ENCODE measurements at places on chromosomes 11 and 22.

DNA sequence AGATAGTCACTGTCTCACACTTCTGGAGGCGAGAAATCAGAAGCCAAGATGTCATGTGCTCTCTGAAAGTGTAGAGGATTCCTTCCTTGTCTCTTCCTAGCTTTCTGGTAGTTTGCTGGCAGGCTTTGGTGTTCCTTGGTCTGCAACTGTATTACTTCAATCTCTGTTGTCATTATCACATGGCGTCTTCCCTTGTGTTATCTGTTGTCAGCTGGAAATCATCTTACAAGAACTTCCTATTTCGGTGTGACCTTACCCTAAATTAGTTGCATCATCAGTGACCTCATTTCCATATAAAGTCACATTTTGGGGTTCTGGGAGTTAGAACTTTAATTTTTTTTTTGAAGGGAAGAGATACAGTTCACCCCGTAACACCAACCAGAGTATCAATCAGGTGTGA, 3.3 kb upstream of the LIN7C start:
- no peak for DNase-seq

GRCh38 chr22:35510951-35511350, 29.7 kb upstream of the RASD2 start:
- DNase-seq = no peak

DNA sequence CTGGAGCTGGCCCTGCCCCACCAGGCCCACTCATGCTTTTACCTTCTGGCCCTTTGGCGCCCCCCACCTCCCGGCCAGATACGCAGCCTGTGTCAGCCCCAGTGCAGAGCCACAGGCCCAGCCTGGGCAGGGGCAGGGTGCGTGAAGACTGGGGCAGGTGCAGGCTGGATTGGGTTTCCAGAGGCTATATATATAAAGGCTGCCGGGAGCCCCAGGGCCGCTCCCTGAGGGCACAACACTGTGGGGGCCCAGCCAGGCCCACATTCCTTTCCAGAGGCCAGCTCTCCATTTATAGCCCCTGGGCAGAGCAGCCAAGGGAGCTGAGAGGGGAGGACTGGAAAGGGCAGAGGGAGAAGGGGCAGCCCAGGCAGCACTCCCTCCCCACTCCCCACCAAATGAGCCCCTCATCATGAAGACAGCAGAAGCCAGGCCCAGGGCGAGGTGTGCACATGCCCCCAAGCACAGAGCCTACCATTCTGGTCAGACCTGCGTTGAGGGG, 5.0 kb upstream of the MYOD1 start:
- no peak for DNase-seq

DNA sequence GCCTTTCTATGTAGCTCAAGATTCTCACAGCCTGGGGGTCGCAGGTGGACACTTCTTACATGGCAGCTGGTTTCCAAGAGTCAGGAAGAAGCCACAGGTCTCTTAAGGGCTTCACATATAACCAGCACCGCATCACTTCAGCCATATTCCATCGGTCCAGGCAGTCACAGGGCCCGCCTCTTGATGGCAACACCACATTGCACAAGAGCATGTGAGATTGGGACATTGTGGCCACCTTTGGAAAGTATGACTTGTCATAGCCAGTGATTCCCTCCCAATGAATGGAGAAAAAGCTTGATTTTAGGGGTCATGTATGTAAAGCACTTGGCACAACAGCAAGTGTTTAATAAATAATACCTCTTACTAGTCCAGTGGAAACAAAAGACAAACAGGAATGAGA, 98.3 kb downstream of the NCAM1 start:
- no peak for DNase-seq

GRCh38 chr22:42365942-42366695, 66.1 kb downstream of the NFAM1 start:
- DNase-seq = no peak

GRCh38 chr11:4821021-4821420, at the start of gene OR51F2:
OR51F2 (plus strand) TSS chr11:4821321; CDS start chr11:4821422, 101 bp downstream.
- DNase-seq = no peak

DNA sequence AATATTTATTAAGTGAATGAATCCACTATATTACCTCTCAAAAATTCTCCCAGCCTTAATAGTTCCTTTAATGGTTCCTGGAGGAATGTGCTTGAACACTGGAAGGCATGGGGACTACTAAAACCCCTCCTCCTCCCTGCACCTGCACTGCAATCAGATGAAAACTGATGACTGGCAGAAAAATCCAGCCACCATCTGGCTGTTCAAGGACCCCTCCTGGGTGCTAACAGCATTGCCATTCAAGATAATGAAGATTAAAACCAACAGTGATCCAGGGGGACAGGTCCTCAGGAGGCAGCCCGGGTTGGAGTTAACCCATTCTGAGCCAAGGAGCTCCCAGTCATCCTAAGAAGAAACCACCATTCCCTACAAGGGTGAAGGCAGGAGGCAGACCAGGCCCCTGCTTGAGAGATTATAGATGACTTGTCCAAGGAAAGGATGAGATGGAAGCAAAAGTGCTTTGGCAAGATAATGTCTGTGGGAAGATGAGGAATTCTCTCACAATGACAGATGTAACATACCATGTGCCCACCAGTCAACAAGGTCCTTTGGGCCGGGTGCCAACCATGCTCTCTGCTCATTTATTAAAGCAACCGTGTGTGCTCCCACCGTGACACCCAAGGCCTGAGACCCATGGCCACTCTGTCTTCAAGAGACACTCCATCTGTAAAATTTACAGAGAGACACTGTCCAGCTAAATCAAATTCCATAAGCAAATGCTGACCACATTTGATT, 90.6 kb downstream of the LARGE1 start:
- no peak for DNase-seq

- DNase-seq = no peak
These were observed 3.6 kb upstream of the INPP5J start for GRCh38 chr22:31119026-31119717.

GRCh38 chr11:7671347-7672215, 1.7 kb downstream of the CYB5R2 start:
- DNase-seq = no peak

- DNase-seq = no peak
These were observed 60.9 kb downstream of the SCGB1A1 start for GRCh38 chr11:62479631-62480201.

- DNase-seq = no peak
These were observed 2.8 kb upstream of the PHLDA2 start for GRCh38 chr11:2931771-2932738.

- no peak for DNase-seq
These were observed 90.3 kb downstream of the TP53I11 start for GRCh38 chr11:44860346-44860745.

GRCh38 chr11:1473786-1474185, 12.8 kb downstream of the MOB2 start:
- DNase-seq = no peak

- no peak for DNase-seq
These were observed 83.6 kb upstream of the BDNF start for GRCh38 chr11:27783701-27784355.

- no peak for DNase-seq
These were observed 14.6 kb downstream of the SLN start for GRCh38 chr11:107697291-107697690.

- DNase-seq = no peak
These were observed 21.7 kb upstream of the ARHGAP8 start for GRCh38 chr22:44730490-44731356.

DNA sequence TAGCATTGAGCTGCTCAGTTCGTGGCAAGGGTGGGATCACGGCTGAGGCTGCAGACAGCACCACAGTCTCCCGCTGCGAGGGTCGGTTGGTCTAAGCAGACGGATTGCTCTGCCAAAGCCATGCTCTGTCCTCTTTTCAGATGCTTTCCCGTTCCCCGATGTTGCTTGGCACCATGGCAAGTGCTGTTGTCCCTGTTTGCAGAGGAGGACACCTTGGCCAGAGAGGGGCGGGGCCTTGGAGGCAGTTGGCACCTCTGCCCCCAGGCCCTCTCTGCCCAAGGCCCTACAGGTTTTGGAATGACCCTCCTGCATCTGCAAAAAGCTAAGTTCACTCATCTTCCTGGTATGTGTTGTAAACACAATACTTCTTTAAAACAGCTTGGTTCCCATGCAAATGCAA, 11.6 kb downstream of the CCDC157 start:
- no peak for DNase-seq

GRCh38 chr11:94469416-94469815, 24.2 kb downstream of the MRE11 start:
- DNase-seq = no peak

Measured in hematopoietic multipotent progenitor cell treated with erythropoietin and hydrocortisone succinate and interleukin-3 and kit ligand, for 17 days (in vitro differentiated cells).